ENCODE measurements at places on chromosomes 16 and 17.

DNA sequence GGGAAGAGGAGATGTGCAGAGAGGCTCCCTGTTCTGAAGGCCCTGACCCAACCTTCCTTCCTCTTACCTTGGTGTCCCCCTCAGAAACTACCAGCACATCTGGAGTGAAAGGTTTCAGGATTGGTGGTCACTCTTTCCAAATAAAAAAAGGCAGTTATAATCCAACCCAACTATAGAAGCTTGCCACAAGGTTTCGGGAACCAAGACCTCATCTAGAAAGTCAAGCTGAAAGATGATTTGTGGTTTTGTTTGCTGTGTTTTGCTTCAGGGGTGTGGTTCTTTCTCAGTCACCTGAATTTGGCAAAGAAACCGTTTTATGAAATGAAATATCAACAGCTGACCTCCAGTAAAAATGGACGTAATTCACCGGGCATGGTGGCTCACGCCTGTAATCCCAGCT, 19.3 kb downstream of the SHMT1 start:
- no peak for DNase-seq

DNA sequence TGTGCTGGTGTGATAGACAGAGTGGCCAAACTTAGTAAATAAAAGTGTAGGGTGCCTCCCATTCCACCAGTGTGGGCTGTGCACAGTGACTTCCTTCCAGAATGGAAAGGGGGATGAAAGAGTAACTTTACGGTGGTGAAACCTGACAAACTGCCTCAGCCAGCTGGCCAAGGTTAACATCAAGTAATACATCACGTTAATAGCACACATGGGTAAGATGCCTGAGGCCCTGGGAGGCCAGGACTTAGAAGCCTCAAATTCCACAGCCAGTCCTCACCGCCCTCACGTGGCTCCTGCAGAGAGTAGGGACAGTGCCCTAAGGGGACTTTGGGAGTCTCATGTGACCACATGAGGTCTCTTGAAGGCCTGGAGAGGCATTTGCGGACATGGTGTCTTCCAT, 14.1 kb downstream of the RMI2 start:
- no peak for DNase-seq

- DNase-seq: no peak
Measured at GRCh38 chr17:55168958-55169687, 95.6 kb upstream of the HLF start.

- DNase-seq: no peak
Measured at GRCh38 chr17:49071106-49071505, 61.5 kb upstream of the B4GALNT2 start.

- DNase-seq: no peak
Measured at GRCh38 chr17:45971698-45972141, 27.3 kb upstream of the STH start.

DNA sequence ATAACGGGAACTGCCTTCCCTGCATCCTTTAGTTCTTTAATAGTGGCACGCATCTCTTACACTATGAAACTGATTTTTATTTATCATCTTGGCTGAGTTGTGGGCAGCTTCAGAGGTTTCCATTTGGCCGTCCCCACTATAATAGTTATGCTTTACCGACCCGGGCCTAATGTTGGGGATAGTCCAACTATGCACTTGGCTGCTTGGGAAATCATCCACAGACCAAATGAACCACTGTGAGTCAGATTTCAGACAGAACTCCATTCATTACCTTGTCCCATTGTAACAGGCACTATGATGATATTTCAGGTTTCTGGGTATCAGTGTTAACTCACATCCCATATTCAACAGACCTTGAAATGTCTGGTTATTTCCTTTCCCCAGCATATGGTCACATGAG, 6.1 kb upstream of the SLFN5 start:
- DNase-seq: no peak

DNA sequence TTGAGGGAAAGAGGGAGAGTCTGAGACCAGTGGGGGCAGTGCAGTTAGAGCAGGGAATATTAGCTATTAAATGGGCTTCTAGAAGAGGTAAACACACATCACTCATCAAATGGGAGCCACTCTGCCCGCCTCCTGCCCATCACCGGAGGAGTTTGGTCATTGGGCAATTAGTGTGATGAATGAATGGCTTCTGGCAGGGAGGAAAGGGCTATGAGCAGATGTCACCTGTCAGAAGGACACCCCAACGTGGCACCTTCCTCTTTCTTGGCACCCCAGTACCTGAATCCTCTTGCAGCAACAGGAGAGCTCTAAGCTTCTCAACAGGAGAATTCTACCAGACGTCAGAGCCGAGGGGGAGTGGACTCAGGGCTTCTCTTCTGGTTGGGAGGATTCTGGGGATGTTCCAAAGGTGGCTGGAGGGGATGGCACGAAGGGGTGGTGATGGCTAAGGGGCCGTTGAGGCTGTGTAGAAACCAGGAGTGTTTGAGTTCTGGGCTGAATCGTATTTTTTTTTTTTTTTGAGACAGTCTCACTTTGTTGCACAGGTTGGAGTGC, 11.0 kb downstream of the C1QTNF1 start:
- DNase-seq: no peak

GRCh38 chr17:77772899-77773358, 185.6 kb upstream of the TNRC6C start:
- no peak for DNase-seq

- DNase-seq: no peak
Measured at GRCh38 chr16:19912455-19913339, 28.0 kb upstream of the GPRC5B start.

GRCh38 chr16:64469906-64470702, 651.8 kb downstream of the CDH11 start:
- DNase-seq: no peak
